RWPE1 (cell line): ENCODE measurements at places on chromosomes 1 and 21.

GRCh38 chr1:229013981-229014380 lies 256.9 kb upstream of the RAB4A start:
- DNase-seq = no peak

- no peak for DNase-seq
Measured at GRCh38 chr1:53787655-53788054, 48.7 kb upstream of the GLIS1 start.

GRCh38 chr1:110188035-110188618 lies 22.0 kb upstream of the KCNC4 start:
- peak; percentile 54 for DNase-seq

- peak; percentile 0 for DNase-seq
Measured at GRCh38 chr21:24395320-24395923, 1211.9 kb downstream of the MRPL39 start.

DNA sequence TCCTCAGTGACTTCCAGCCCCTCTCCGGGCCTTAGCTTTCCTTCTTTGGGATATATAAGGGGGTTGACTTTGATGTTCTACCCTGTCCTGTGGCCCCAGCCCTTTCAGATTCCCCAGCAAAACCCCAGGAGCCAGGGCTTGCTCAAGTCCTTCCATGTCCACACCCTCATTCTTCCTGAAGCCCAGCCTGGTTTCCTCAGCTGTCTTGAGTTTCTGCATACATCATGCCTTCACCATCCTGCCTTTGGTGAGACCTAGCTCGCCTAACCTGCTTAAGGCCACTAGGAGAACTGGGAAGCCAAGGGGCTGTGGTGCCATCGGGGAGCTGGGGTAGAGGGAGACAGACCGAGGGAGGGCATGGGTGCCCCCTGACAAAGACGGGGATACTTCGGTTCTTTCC lies 17.2 kb upstream of the PEF1 start:
- no peak for DNase-seq

GRCh38 chr1:110606657-110607535 lies 738 bp upstream of the KCNA2 start:
- DNase-seq = no peak

DNA sequence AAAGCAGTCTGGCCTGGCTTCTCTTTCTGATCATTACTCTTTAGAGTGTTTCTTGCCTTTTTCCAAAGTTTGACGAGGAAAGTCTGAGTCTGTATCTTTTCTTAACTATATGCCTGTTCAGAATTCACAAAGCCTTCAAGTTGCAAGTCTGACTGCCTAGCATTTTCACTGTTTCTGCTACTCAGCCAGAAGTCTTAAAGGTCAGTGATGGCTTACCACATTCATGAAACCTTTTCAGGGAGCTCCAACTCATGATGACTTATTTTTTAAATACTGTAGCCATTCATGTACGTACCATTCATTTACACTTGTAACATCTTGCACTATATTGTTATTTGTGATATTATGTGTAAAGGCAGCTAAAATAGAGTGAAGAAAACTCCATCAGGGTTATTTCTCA lies 58.2 kb downstream of the TNFSF4 start:
- DNase-seq = no peak

GRCh38 chr1:163056831-163057230 lies 12.3 kb upstream of the RGS4 start:
- DNase-seq = no peak

GRCh38 chr1:89552471-89553081 lies 27.9 kb downstream of the LRRC8B start:
- peak; percentile 16 for DNase-seq

- peak; percentile 88 for DNase-seq
Measured at GRCh38 chr1:84853741-84854721, 39.0 kb downstream of the LPAR3 start.

- no peak for DNase-seq
Measured at GRCh38 chr1:183002267-183002666, 21.0 kb upstream of the LAMC1 start.

- no peak for DNase-seq
Measured at GRCh38 chr1:25451908-25452307, 21.2 kb downstream of the MACO1 start.

GRCh38 chr1:25927521-25928265 lies 21.5 kb upstream of the STMN1 start:
- DNase-seq = no peak

DNA sequence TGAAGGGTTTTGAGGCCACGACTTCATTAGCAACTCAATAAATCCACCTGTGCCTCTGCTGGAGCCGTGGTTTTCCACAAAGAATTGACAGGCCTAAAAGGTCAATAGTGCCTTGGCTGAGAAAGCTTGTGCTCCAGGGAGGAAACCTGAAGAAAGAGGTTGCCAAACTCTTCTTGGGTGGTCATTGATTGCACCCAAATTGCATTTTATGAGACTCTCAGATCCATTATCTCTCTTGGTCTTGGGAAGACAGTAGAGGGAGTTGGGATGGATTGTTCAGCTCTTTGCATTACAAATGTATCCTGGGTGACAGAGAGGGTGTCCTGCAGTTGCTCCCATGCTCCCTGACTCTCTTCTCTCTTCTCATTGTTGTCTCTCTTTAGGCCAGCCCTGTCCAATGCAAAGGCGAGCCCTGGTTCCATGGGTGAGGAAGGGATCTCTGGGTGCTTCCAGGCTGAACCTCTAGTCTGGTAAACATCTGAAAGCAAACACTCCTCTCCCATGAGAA lies 46.1 kb upstream of the HTR1D start:
- DNase-seq = no peak

DNA sequence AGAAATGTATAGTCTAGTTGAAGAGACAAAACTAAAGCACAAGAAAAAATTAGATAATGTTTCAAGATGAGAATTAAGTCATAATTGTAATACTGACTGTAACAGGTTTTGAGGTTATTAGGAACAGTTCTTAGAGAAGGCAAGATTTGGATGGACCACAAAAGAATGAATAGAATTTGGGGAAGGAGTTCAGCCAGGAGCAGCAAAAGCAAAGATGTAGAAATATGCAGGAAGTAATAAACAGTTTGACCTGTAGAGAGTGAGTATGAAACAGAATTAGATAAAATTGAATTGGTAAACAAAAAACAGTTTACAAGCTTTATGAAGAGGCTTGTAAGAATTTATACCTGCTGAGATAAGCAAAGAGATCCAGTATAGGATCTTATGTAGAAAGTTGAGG lies 16.3 kb downstream of the VPS45 start:
- no peak for DNase-seq

DNA sequence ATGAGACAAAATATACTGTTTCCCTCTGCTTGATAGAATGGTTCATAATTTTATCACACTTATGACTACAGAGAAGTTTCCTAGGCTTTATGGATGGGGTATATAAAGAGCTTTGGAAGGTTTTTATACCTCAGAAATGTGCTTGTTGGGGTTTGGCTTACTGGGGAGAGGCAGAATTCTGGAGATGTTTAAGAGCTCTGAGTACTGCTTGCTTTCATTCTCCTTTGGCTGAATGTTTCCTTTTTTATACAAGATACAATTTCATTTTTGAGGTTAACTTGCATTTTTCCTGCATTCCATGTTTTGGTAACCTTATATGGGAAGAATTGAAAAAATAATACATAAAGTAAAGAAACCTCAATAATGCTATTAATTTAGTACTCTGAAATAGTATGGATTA lies 157.7 kb upstream of the COL11A1 start:
- no peak for DNase-seq

DNA sequence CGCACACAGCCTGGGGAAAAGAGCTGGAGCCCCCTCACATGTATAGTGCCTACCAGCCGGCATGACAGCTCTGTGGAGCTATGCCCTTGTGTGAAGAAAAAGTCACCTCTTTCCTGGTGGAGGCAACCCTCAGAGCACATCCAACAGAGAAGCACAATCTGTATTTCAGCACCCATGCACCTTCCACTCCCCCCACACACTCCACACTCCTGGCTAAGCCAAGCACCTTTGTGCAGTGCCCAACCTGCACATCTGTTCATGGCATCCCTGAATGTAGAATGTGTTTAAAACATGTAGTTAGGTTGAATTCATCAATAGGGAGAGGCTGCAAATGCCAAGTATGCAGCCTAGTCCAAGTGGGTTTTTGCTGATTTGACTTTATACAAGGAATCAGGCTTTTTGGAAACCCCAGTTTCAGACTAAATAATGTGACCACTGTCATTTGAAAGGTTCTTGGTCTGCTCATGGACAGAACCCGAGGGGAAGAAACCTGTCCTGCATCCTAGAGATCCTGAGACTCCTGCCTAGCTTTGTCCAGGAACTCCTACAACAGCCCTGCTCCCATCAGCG lies 197.1 kb downstream of the TOMM20 start:
- no peak for DNase-seq

DNA sequence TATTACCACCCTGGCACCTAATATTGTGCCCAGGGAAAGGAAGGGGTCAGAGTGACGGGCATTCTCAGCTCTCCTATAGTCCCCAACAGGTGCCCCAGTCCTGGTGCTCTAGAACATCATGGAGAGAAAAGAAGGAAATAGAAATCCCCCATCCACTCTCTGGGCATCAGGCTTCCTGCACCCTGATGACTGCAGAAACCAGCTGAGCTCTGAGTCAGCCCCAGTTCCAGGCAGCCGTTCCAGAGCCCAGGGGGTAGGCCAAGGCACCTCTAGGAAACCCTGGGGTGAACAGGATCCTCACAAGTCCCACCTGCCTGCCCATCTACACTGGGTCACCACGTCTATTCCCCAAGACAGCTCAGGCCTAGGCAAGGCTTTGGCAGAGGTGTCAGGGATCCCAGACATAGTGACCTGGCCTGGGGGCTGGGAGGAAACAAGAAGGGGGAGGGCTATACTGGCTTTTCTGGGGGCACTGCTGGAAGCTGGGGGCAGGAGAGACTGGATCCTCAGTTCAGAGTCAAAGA lies 709 bp downstream of the NECTIN4 start:
- DNase-seq = peak; percentile 69

- no peak for DNase-seq
Measured at GRCh38 chr1:156337052-156337887, 822 bp downstream of the CCT3 start.

- DNase-seq = no peak
Measured at GRCh38 chr1:64110924-64111777, 92.3 kb upstream of the UBE2U start.

GRCh38 chr21:38853421-38853919 lies 47.7 kb downstream of the ETS2 start:
- peak; percentile 89 for DNase-seq

GRCh38 chr1:38015978-38016725 lies 3.6 kb downstream of the UTP11 start:
- no peak for DNase-seq

DNA sequence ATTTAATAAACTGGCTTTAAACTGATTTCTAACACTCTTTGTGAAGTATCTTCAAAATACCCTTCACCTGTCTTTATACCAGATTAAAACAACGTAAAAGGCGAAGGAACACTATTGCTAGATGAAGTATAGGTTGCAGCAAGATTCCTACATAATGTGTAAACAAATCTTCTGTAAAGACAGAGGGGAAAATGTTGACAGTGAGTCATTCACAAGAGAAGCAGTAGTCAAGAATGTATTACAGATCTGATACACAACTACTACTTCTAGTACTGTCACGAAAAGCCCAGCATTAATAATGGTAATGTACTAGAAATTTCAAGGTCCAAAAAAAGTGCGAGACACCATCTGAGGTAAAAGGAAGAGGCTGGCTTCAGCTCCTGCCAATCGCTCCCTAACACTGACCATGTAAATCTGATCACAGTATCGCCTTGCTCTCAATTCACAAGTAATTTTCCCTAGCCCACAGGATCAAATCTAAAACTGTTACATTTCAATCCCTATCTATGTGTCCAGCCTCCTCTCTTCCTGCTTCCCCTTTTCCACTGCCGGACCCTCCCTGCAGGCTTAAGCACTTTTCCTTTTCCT lies 290.4 kb downstream of the AKT3 start:
- no peak for DNase-seq
